GM03348 (cell line): ENCODE measurements at places on chromosomes 1 and 21.

GRCh38 chr1:210949039-210949438 is 184.9 kb downstream of the KCNH1 start:
- DNase-seq, result no peak

DNA sequence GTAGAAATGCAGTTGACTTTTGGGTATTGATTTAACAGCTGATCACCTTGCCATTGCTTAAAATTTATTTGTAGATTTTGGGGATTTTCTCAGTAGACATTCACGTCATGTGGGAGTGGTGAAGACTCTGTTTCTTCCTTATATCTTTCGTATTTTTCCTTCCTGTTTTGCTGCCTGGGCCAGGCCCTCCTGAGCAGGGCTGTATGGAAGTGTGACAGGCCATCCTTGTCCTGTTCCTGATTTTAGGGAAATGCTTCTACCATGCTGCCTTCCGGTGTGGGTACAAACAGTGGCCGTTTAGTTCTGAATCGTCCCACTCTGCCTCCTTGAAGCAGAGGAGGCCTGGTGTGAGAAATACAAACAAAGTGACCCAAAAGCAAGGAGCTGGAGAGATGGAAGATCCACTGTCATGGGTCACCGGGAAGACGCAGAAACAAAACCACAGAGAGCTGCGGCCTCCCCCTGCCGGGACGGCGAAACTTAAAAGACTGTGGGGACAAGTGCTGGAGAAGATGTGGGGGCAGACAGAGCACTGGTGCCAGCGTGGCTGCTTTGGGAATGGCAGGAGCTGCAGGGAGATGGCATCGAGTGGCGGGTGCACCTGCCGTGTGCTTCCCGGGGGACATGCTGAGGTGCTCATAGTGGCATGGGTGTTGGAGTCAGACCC is 7.6 kb downstream of the AGPAT3 start:
- no peak for DNase-seq

- DNase-seq, result no peak
Observed at GRCh38 chr1:227562933-227563323, 428 bp upstream of the ZNF678 start.

GRCh38 chr1:46248122-46248920 is 758 bp downstream of the RAD54L start:
- no peak for DNase-seq

DNA sequence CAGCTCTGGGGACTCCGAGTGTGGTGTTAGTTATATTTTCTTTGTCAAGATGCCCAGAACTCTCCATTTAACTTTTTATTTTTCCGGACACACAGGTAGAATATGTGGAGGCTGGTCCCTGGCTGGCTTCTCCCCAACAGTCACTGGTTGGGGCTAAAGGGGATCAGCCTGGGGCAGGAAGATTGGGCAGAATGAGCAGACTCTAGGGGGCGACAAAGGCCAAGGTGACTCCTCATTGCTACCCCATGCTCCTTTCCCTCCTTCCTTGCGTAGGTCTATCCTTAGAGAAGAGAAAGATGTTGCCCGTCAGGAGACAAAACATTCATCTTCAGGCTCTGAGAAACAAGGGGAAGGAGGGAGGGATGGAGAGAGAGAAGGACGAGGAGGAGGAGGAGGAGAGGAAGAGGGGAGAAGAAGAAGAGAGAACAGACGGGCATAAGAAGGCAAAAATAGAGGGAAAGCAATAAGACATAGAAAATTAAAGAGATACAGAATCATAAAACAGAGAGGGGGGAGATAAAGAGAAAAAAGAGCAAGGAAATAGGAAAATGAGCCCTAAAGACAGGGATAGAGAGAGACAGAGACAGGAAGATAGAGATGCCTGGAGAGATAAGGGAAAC is 89.9 kb downstream of the FOXD2 start:
- no peak for DNase-seq

DNA sequence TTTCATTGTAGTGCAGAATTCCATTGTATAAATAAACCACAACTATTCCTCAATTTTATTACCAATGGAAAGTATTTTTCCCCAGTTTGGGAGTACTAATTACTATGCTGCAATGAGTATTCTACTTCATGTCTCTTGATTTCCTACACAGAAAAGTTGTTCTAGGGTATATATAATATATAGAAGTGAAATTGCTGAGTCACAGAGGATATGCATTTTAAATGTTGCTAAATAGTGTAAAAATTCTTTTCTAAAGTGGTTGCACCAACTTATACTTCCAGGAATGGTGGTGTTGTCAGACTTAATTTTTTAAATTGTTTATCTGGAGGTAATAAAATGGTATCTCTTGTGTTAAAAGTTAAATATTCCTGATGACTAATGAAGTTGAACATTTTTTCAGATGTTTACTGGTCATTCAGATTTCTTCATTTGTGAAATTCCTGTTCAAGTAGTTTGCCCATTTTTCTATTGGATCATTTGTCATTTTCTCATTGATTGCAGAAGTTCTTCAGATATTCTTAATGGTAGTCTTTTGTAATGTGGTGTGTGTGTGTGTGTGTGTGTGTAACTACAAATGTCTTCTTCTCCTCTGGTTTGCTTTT is 19.1 kb upstream of the MYOG start:
- no peak for DNase-seq
